CD4-positive, alpha-beta T cell (primary cell): ENCODE measurements at places on chromosomes 2 and 18. TPM values are rescaled to one million over a fixed set of nuclear protein-coding genes. Genes with fewer than 3 reads are reported as not detected.

- no peak for DNase-seq
- no peaks in the 10 kb centered on the region for H3K36me3 ChIP-seq
- H3K4me3 ChIP-seq = no peak overlapping the region
- no peaks in the 10 kb centered on the region for H3K27me3 ChIP-seq
- H3K4me1 ChIP-seq = no peaks in the 10 kb centered on the region
These were observed 16.5 kb downstream of the SPATA3 start for GRCh38 chr2:231012463-231012862.

DNA sequence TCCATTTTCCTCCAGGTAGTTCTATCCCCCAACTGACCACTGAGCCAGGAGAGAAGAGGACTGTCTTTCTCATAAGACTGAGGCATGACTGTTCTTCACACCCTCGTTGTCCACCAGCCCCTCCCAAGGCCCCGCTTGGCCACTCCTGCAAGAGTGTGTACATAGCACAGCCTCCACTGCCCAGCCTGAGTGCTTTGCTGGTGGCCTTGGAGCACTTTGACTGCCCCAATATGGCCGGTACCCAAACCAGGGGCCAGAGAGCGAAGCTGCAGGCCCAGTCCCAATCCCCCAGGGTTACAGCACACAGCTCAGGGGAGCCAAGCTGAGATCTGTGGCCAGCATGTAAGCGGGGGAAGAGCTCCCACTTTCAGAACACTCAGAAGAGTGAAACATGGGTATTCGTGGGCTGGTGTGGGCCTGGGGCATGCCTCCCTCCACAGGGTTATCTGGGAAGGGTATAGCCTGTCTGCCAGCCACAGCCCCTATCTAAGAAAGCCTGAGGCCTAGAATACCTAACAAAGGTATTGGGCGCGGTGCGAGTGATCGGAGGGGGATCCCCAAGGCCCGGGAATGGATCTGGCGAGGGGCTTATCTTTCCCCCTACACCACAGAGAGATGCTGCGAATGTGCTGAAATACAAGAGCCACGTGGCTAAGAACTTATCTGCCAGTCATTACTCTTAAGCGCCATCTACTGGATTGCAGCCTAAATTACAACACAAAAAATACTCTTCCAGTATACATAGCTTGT lies 163.8 kb downstream of the WDPCP start:
- H3K4me3 ChIP-seq = no peak overlapping the region
- no peaks in the 10 kb centered on the region for H3K27me3 ChIP-seq
- H3K4me1 ChIP-seq = no peaks in the 10 kb centered on the region

- H3K27me3 ChIP-seq = no peaks in the 10 kb centered on the region
- H3K36me3 ChIP-seq = peaks cover 64% of the 10 kb centered on the region
These were observed 143.2 kb downstream of the EPHA4 start for GRCh38 chr2:221428896-221429295.

FAHD2B gene
- total RNA-seq = 39.3 TPM
